ENCODE measurements at places on chromosomes 12 and 14.
A peak's percentile ranks its signal among the peaks of the same experiment; 100 is the strongest.

GRCh38 chr14:65926935-65927700 is 514.6 kb downstream of the FUT8 start:
- no peak for DNase-seq

DNA sequence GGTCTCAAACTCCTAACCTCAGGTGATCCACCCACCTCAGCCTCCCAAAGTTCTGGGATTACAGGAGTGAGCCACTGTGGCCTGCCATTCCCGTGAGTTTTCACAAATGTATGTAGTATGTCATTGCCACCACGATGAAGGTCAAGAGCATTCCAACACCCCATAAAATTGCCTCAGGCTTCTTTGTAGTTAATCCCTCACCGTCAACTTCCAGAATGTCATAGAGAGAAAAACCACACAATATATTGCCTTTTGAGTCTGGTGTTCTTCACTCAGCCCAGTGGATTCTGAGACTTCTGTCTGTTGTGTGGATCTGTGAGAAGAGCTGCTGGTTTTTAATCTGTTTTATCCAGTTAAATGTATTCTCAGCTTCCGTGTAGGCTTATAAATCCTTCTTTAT is 12.6 kb upstream of the CFAP251 start:
- no peak for DNase-seq

GRCh38 chr12:95316798-95317197 is 99.2 kb downstream of the VEZT start:
- no peak for DNase-seq

DNA sequence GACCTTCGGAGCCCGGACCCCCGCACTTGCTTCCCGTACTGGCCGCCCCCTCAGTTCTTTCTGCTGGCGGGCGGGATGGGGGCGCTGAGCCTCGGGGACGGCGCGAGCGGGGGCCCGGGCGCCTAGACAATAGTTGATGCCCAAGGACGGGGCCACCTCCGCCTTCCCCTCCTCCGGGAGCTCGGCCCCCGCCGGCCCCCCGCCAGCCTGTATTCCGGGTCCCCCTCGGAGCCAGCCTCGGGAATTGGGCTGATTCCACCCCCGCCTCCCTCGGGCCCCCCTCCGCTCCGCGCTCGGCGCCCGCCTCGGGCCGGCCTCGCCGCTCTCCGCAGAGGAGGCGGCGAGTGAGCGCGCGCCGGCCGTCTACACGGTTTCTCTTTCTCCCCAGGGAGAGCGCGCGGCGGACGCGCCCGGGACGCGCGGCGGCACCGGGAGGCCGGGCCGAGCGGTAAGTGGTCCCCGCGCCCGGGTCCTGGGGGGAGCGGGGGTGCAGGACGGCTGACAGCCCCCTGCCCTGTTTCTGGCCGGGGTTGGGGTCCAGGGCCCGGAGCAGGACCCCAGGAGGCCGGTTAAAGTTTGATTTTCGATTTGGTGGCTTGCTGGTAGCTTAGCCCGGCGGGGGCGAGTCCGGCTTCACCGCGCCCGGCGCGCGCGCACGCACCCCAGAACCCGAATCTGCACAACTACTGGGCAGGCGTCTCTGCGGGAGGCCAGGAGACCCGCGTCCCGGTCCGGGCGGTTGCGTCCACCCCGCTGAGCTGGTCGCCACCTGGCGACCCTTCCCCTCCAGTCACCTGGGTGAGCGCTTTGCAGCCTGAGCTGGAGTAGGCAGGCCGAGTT is 413.7 kb downstream of the PCNX1 start:
- DNase-seq = peak; percentile 58

Measured in activated naive CD4-positive, alpha-beta T cell (primary cell).